ENCODE measurements at places on chromosomes 3 and 15.

DNA sequence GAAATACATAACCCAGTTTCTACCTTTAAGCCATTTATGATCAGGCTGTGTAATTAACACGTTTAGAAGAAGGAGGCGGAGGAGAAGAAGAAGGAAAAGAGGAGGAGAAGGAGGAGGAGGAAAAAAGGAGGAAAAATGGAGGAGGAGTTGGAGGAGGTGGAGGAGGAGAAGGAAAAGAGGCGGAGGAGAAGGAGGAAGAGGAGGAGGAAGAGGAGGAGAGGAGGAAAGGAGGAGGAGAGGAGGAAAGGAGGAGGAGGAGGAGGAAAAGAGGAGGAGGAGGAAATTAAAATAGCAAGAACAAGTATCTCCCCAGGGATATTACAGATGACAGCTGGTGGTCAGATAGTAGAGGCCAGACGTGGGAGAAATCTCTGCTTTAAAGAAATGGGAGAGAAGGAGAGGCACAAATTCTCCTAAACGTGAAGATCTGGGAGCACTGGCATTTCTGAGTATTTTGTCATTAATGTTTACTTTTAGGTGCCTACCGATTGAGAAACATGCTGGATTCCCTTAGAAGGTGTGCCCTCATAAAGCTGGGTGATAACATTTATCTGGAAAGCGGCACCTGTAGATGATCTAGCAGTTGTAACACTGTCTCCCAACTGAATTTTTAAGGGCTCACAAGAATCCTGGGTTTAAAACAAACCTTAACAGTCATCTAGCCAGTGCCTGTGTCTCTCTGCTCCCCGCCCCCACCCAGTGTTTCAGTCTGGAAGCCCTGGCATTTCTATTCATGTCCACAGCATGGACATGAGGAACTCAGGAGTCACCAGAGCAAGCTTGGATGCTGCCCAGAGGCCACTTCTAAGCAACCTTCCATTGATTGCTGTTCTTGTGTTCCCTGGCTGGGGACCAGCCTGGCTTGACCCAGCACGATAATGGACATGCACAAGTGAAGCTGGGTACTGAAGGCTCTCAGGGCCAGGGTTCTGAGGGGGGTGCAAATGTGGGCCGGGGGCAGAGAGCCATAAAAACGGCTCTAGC, 75.2 kb downstream of the CHRNA7 start:
- DNase-seq = no peak

- DNase-seq = no peak
These were observed 111.6 kb downstream of the KBTBD8 start for GRCh38 chr3:67109651-67110204.

GRCh38 chr3:66496746-66497145, 4.1 kb downstream of the LRIG1 start:
- DNase-seq = no peak

- no peak for DNase-seq
These were observed 13.5 kb downstream of the PTPN23 start for GRCh38 chr3:47394140-47394870.

GRCh38 chr3:63911509-63911872, 692 bp downstream of the SCAANT1 start:
- no peak for DNase-seq

GRCh38 chr15:92881211-92881754, 18.8 kb upstream of the CHD2 start:
- no peak for DNase-seq

- DNase-seq = no peak
These were observed 70.4 kb downstream of the CBLB start for GRCh38 chr3:105798381-105798934.

DNA sequence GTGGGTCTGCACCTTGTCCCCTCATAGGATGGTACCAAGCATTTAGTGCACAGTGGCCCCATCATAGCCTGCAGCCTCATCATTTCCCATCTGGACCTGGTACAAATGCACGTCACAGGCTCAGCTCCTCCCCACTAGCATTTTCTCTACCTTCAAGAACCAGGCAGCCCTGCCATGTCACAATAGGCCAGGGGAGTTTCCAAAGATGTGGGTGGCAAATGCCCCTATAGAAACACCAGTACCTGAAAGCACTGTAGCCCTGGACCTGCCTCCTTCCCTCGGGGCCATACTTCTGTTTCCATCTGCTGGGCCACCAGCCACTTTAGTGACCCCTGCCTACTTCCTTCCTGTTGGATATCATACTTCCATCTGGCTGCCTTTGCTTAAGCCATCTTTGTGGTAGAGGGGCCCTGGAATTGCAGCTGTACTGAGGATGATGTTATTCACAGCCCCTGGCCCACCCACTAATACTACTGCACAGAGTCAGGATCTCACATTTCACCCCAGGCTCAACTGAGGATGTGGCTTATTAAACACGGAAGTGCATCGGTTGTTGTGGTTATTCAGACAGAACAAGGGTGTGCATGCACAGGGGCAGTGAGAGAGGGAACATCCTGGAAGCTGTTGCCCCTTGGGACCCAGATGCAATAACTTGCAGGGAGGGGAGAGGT, 3.8 kb downstream of the TCTA start:
- DNase-seq = peak; percentile 33

- no peak for DNase-seq
These were observed 260.3 kb upstream of the MRPL3 start for GRCh38 chr3:131762981-131763564.

- no peak for DNase-seq
These were observed 150.7 kb downstream of the FNDC3B start for GRCh38 chr3:172189987-172190603.

- no peak for DNase-seq
These were observed 418.8 kb upstream of the NR2F2 start for GRCh38 chr15:95911570-95912279.

GRCh38 chr15:71937650-71938311, 127.4 kb downstream of the NR2E3 start:
- DNase-seq = no peak

GRCh38 chr3:127964053-127964452, 49.0 kb downstream of the KBTBD12 start:
- DNase-seq = no peak
